ENCODE measurements at places on chromosomes 1 and 21.

GRCh38 chr1:157104598-157105293 is 5.1 kb upstream of the ETV3L start:
- DNase-seq = no peak

GRCh38 chr1:16026723-16027484 is 5.1 kb downstream of the CLCNKA start:
- peak; percentile 55 for DNase-seq

DNA sequence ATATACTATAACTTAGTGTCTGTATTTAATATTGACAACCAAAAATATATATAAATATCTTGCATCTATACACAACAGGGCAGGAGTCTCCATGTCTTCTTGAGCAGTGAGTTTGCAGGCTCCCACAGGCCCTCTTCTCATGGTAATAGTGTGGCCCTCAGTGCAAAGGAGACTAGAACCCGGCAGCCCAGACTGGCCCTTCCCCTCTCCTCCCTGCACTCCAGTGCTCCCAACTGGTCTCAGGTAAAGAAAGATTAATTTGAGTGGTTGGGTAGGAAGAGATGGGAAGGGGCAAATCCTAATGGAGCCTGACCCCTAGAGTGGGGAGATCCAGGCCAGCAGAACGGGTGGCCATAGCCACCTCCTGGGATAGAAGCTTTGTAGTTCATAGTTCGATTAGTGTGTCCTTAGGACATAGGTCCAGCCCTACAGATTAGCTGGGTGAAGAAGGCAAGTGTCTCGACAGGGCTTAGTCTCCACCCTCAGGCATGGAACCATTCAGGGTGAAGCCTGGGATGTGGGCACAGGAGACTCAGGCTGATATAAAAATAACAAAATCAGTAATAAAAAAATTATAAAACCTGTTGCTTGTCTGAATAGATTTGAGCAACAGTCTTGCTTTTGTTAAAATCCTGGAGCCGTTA is 32.3 kb downstream of the SLC2A1 start:
- no peak for DNase-seq

- DNase-seq = no peak
Measured at GRCh38 chr21:26210614-26211013, 40.0 kb upstream of the APP start.

GRCh38 chr21:38234395-38235142 is 22.2 kb upstream of the KCNJ15 start:
- DNase-seq = no peak

- DNase-seq = peak; percentile 55
Measured at GRCh38 chr1:40653851-40654537, 11.5 kb downstream of the RIMS3 start.

GRCh38 chr1:220341126-220341525 is 68.9 kb upstream of the RAB3GAP2 start:
- DNase-seq = no peak

- no peak for DNase-seq
Measured at GRCh38 chr1:110612060-110612745, 6.0 kb upstream of the KCNA2 start.

GRCh38 chr1:41618871-41619270 is 134.4 kb upstream of the EDN2 start:
- DNase-seq = no peak

GRCh38 chr1:20210736-20211460 is 24.6 kb upstream of the PLA2G2C start:
- DNase-seq = no peak

GRCh38 chr1:244280859-244281258 is 170.8 kb downstream of the ADSS2 start:
- DNase-seq = no peak

DNA sequence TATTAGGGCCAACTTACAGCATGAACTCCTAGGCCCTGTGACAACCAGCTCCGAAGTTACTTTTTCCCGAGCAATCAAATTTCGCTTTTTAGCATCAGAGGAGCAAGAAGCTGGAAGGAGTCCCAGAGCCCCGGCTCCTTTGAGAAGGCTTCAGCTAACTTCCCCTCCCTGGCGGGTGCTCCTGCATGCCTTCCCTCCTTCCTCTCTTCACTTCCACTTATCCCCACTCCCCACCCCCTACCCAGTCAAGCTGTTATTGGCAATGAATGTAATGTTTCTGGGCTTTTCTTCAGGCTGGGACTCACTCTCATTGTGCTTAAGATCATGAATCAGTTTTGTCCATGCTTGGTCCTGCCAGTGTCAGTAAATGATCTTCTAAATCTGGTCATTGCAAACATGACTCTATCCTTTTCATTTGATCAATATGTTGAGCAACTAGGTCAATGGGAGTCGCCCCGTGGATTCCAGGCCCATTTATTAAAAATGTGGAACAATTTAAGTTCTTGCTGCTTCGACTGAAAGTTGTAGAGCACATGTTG is 94.5 kb upstream of the TSPAN2 start:
- no peak for DNase-seq

- DNase-seq = no peak
Measured at GRCh38 chr1:63743781-63744180, 30.0 kb upstream of the ROR1 start.

GRCh38 chr1:200483491-200484143 is 73.8 kb upstream of the ZNF281 start:
- DNase-seq = no peak

DNA sequence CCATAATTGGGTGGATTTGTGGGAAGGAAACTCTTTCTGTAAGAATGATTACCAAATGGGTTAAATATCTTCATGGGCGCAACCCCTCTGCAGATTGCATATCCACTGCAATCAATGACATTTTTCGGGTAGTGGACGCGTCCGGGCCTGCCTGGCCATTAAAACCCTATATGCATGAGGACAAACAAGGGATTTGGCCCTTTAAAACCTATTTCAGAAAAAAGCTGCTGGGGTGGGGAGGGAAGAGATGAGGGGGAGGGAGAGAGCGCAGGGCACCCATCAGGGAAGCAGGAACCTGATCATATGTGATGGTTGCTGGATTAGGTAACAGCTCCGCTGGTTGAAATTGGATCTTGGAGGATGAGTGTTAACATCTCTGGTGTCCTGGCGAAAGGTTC is 228.8 kb downstream of the PBX1 start:
- DNase-seq = no peak

DNA sequence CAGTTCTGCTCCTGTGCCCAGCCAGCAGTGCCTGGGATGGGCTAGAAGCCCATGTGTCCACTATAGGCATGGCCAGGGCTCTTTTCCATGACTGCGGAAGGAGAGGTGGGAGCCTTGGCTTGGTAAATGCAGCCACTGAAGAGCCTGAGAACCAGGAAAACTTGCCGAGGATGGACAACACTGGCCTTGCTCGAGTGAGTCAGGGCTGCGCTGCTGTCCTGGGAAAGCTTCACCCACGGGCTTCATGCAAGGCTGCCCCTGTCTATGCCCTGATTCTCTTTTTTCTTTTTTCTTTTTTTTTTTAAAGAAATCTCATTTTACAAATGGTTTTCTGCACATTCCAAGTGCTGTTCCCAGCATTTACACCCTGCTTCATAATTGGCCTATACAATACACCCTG is 156.5 kb downstream of the CAMTA1 start:
- no peak for DNase-seq

DNA sequence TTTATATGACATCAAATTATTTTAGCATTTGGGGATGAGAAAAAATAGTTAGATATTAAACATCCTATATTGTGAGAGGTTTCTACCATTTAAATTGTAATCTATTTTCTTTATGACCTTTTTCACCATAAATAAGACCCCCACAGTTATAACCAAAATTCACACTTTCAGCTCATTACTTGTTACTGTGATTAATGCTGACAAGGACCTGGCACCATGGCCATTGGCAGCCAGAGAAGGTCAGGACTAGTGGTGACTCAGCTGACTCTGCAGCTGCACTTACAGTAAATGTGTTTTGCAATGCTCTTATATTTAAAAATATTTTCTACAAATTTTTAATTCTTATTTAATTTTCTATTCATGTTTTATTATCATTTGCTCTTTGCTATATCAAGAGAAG is 133.3 kb upstream of the C1orf105 start:
- DNase-seq = no peak

DNA sequence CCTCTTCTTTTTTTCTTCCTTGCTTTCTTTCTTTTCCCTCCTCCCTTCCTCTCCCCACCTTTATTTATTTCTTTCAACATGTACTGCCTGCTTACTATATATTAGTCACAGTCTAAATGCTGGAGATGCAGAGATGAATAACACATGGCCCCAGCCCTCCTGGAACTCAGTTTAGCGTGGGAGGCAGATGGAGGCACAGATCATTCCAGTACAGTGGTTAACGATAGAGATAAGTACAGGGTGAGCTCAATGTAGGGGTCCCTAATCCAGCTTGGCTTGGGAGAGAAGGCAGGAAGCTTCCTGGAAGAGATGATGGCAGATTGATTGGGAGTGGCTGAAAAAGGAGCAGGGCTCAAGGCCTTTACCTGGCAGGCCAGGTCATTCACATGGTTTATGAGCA is 55.6 kb upstream of the PPP2R5A start:
- no peak for DNase-seq

- no peak for DNase-seq
Measured at GRCh38 chr1:32465578-32465933, 684 bp downstream of the ZBTB8B start.

- DNase-seq = no peak
Measured at GRCh38 chr1:30971496-30971895, 62.9 kb upstream of the SDC3 start.

- DNase-seq = no peak
Measured at GRCh38 chr1:205301842-205302588, 19.5 kb downstream of the NUAK2 start.

DNA sequence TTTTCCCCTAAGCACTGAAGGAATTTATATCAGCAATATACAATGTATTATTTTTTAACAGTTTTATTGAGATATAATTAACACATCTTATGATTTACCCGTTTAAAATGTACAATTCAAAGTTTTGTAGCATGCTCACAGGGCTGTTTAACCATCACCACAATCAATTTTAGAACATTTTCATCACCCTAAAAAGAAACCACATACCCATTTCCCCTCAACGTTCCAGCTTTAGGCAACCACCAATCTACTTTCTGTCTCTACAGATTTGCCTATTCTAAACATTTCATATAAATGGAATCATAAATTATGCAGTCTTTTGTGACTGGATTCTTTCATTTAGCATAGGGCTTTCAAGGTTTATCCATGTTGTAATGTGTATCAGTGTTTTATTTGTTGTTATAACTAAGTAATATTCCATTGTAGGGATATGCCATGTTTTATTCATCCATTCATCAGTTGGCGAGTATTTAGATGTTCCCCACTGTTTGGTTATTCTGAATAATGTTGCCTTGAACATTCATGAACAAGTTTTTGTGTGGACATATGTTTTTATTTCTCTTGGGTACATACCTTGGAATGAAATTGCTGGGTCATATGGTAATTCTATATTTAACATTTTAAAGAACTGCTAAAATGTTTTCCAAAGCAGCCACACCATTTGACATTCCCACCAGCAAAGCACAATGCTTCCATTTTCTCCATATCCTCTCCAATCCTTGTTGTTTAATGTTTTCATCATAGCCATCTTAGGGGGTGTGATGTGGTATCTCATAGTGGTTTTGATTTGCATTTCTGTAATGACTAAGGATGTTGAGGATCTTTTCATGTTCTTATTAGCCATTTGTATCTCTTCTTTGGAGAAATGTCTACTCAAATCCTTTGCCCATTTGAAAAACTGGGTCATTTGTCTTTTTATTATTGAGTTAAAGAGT is 188.5 kb downstream of the TM2D1 start:
- no peak for DNase-seq

DNA sequence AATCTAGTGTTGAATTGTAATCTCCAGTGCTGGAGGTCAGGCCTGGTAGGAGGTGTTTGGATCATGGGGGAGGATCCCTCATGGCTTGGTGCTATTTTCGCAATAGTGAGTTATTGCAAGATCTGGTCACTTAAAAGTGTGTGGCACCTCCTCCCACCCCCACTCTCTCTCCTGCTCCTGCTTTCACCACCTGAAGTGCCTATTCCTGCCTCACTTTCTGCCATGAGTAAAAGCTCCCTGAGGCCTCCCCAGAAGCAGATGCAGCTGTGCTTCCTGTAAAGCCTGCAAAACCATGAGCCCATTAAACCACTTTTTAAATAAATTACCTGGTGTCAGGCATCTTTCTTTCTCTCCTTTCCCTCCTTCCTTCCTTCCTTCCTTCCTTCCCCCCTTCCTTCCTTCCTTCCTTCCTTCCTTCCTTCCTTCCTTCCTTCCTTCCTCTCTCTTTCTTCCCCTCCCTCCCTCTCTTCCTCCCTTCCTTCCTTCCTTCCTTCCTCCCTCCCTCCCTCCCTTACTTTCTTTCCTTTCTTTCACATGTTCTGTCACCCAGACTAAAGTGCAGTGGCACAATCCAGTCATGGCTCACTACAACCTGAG is 172.4 kb downstream of the C1orf21 start:
- DNase-seq = no peak

DNA sequence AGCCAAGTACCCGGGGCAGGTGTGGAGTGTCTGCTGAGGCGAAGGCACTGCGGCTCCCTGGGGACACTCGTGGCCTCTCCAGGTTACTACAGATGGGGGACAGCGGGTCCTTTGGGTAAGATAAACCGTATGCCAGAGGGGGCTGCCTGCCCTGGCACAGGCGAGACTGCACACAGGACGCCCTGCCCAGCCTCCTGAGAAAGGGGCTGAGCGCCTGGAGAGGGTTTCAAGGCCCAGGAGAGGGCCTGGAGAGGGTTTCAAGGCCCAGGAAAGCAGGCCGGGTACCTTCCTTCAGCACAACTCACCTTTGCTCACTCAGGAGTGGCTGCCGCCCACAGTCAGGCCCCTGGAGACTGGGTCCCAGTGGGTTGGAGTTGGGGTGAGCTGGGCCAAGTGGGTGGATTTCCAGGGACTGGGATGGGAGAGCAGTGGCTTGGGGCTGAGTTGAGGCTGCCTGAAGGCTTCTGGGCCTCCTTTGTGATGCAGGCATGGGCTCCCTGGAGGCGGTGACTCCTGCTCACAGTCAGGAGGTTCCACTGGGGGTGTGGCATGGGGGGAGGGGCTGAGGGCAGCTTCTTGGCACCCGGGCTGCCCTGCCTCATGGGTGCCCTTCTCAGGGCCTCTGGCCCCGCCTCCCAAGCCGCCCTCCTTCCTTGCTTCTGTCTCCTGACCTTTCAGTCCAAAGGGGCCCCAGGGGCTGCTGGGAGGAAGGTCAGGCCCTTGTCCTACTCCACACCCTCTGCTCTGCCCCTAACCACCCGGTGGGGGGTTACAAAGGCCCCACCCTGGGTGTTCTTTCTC is at the start of gene MMEL1:
Gene MMEL1 (minus strand): TSS at position 456 of the 801 bp plus-strand sequence. CDS start 3,532 bp downstream, outside the sequence.
- DNase-seq = no peak

- no peak for DNase-seq
Measured at GRCh38 chr1:9720785-9721605, 69.5 kb downstream of the PIK3CD start.

GRCh38 chr21:28742527-28742926 is 250.2 kb downstream of the LTN1 start:
- DNase-seq = no peak

All from endothelial cell (in vitro differentiated cells).